NCI-H524 (cell line): ENCODE measurements at places on chromosomes 12 and 14.

DNA sequence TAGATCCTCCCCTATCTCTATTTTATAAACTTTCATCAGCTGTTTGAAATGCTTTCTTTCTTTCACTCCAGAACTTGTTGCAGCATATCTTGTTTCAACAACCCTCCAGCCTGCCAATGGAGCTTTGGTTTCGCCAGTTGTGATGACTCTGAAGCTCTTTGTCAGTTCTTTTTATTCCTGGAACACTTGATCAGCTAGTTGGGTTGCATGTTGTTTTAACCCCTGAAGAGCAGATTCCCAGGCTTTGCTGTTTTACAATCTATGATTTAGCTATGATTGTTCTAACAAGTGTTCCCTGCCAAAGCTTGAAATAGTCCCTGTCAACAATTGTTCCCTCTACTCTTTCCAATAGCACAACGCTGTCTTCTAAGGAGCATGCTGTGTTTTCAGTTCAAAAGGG lies 50.6 kb upstream of the FUT8 start:
- DNase-seq: no peak

DNA sequence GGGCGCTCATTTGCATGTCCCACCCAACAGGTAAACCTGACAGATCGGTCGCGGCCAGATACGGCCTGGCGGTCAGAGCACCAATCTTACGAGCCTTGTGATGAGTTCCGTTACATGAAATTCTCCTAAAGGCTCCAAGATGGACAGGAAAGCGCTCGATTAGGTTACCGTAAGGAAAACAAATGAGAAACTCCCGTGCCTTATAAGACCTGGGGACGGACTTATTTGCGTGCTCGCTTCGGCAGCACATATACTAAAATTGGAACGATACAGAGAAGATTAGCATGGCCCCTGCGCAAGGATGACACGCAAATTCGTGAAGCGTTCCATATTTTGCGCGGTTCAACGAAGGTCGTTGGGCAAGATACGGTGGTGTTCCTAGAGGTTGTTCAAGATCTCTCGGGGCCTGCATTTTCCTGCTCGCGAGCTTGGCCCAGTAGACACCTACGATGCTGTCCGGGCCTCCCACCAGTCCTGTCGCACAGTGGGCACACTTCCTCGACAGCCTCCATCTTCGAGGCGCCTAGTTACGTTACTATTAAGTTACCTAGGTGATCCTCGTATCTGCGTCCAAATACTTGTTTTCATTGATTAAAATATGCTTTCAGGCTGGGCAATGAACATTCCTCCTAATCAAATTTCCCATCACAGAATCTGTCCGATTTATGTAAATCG lies at the start of gene RNU6-7:
Gene RNU6-7, plus strand, starts transcription at position 230 of the 675 bp plus-strand sequence.
- peak; percentile 89 for DNase-seq

DNA sequence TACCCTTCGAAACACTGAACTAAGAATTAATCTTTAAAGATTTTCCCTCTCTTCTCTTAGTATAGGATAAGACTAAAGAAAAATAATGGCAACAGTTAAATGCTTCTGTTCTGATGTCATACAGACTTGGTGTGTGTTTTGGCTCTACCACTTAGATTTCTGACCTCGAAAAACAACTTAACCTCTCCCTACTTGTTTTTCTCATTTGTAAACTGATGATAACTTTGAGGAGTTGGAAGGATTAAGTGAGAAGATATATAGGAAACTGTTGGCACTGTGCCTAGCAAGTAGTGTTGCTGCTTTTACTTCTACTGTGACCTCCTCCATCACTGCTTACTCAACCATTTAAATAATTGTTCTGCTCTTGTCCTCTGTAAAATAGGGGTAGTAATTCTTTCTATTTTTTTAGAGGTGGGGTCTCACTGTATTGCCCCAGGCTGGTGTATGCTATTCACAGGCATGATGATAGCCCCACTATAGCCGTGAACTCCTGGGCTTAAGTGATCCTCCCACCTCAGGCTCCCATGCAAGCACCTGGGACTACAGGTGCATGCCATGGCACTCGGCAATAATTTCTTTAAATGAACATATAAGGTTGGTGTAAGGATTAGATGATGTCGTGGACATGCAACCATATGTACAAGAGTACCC lies 22.4 kb downstream of the PALS1 start:
- no peak for DNase-seq

DNA sequence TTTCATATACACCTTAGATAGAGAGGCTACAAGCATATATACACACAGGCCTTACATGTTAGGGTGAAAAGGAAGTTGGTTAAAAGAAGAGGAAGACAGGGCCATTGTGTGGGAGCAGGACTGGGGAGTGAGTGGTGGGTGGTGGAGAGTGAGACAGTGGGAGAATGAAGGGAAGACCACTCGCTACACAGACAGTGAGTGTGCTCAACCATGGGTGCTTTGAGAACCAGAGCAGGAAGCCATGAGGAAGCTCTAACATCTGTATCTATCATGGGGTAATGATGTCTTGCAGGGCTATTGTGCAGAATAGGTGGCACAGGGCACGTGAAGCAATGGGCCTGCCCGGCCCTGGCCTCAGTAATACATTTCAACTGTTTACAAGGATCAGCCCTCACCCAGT lies 11.4 kb upstream of the KRT74 start:
- DNase-seq: no peak

DNA sequence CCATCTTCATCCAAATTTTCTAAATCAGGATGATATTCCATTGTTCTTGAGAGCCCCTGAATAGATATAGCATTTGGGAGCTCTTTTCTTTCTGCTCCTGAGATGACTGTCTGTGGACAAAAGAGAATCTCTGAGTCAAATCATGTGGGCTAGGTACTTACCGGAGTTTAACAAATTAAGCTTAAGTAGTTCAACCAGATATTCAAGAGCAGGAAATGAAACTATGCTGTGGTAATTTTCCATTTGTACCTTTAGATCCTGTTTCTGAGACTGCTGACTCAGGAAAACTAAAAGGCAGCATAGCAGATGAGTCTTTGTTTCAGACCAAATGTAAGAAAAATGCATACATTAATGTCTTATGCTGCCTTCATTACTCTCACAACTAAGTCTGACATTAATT lies at the start of gene CLEC7A:
Gene CLEC7A, minus strand, starts transcription at position 158 of the 400 bp plus-strand sequence. Its CDS starts 117 bp downstream, at position 41.
- DNase-seq: no peak

DNA sequence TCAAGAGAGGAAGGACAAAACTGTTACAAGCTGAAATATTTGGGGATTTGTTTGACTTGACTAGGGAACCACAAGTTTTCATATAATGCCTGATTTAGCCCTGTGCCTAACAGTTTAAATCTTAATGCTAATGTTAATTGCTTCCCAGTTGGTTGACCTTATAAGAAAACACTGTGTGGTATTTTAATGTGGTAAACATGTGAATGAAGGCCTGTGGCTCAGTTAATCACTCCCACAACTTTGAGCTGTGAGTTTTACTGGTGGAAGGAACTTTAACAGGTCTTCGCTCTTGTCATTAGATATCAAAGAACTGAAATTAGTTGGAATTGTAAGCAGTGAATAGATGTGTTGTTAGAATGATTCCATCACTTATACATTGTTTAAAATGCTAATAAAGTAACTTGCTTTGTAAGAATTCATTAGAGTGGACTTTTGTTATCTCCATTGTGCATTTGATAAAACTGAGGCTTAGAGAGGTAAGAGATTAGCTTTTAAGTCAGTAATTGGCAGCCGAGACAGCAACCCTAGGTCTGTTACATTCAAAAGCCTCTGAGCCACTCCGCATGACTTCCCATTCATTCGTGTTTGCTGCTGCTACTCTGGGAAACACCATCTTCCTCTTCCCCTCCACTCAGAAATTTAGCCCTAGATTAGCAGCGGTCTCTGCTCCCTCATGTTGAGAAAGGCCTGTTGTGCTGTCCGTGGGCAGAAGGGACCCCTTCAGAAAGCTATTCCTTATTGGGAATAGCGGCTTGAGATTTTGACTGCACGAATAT lies 1.0 kb upstream of the TBK1 start:
- DNase-seq: peak; percentile 63

- DNase-seq: no peak
Measured at GRCh38 chr14:76696791-76697190, 64.5 kb upstream of the VASH1 start.

GRCh38 chr12:56114084-56114483 lies 2.3 kb upstream of the RPL41 start:
- DNase-seq: no peak

GRCh38 chr14:87178277-87178676 lies 814.7 kb downstream of the GALC start:
- no peak for DNase-seq

DNA sequence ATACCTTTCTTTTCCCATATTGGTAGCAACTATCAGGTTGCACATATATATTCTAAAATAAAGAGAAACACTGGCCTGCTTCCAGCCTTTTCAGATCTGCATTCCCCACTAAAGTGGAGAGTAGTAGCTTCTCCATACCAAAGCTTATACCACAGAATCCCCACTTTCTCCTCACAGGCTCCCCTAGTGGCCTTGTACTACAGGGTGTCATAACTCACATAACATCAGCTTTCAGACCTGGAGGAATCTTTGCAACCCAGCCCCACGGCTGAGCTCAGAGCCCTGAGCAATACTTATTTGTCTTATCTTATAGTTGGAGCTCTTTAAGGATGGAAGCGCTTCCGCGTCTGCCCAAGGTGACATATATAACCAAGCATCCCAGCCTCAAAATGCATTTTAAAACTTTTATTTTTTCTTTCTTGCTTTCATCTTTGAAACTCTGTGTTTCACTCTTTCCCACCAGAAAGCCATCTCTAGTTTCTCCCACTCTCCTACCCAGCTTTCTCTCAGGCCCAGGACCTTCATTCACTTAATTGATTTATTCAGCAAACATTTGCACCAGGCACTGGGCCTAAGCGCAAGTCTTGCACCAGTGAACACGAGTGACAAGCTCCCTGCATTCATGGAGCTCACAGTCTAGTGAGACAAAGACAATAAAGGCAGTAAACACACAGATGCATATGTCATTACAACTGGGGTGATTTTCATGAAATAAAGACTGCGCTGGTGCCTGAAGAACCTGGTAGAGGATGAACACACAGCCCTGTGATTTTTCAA lies 254.7 kb downstream of the IPO8 start:
- DNase-seq: peak; percentile 56

GRCh38 chr14:95123891-95124579 lies 33.3 kb downstream of the DICER1 start:
- no peak for DNase-seq

DNA sequence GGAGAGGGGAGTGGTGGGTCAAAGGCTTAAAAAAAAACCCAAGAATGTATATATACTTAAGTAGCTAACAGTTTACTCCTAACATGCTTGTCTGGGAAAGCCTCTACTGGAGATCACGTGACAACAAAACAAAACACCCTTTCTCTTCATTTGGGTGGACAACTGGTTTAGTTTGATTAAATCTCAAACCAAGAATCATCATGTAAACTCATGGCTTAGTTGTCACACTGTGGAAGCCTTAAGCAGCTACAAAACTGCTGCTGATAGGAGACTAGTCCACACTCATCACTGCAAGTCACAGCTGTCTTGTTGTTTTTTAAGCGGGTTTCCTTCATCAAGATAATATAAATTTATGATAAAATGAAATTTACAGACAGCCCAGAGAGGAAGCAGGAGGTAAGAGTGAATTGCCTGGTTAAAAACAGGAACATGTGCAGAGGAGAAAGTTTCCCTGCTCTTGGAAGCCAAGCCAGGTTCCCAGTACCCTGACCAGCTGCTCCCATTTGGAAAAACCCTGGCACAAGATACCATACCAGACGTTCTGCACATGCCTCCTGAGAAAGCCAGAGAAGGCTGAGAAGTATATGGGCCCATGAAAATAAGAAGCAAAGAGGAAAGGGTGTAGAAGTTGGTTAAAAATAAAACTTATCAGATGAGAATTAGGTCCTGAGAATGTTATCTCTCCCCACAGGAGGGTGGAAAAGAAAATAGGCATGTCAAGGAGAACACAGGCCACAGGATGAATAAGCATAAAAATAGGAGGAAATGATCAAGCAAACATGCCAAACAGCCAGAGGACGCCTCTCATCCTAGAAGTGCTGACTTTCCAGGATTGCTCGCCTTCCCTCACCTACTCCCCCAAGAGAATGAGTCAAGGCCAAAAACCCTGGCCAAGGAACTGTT lies 34.0 kb downstream of the EGLN3 start:
- DNase-seq: peak; percentile 41

DNA sequence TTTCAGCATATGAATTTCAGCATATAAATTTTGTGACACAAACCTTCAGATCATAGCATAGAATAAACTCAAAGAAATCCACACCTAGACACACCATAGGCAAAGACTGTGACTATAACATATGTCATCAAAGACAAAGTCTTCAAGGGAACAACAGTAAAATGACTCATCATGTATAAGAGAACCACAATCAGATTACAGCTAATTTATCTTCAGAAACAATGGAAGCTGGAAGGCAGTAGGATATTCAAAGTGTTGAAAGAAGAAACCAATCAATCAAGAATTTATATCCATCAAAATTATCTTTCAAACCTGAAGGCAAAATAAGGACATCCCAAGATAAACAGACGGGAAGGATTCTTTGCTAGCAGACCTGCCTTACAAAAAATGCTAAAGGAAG lies 29.0 kb downstream of the DLK1 start:
- DNase-seq: no peak

DNA sequence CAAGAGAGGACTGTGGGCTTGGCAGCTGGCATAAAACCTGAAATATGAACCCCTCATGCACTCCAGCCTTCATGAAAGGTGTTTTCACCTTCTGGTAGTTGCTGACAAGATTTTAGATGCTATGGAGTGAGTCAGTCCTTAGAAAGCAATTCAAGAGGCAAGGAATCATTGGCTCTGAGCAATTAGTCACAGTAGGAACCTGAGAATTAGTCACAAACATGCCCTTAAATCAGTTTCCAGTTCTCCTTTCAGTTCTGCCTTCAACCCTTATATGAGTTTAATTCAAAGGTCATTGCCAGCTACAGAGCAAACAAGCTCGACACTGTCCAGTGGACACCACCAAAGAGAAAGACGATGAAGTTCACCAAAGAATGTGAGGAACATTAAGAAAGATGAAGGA lies 472.3 kb downstream of the GLT1D1 start:
- no peak for DNase-seq

GRCh38 chr14:102902086-102902485 lies 20.4 kb upstream of the AMN start:
- no peak for DNase-seq

GRCh38 chr12:63170321-63170720 lies 19.3 kb upstream of the AVPR1A start:
- no peak for DNase-seq

DNA sequence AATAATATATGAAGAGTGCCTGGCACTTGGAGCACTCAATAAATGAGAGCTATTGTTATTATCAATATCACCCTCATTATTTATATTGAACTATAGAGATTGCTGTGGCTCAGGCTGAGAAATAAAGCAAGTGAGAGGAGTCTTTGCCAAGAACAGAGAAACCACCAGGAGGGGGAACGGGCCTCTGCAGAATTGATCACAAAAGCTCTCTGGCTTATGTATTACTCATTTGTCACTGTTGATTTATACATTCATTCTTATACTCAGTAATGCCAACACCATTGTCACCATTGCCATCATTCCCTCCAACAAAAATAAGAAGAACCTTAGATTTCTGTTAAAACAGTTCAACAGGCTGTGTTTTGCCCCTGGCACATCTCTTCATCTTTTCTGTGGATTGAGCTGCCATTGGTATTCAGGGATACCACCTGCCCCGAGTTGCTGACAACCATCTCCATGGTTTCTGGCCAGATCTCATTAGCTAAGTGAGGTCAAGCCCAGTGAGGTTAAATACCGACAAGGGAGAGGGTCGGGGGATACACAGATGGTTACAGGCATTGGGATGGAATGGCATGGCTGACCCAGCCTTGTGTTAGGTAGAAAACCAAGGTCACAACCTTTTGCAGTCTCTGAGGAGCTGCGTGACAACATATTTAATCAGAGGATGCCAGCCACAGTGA lies 21.8 kb upstream of the PCNX1 start:
- no peak for DNase-seq

GRCh38 chr12:132771126-132771838 lies 9.7 kb upstream of the ANKLE2 start:
- DNase-seq: no peak
